ENCODE measurements at places on chromosomes 16 and 17.

- DNase-seq = no peak
Observed at GRCh38 chr17:8479431-8479947, 43.8 kb downstream of the NDEL1 start.

DNA sequence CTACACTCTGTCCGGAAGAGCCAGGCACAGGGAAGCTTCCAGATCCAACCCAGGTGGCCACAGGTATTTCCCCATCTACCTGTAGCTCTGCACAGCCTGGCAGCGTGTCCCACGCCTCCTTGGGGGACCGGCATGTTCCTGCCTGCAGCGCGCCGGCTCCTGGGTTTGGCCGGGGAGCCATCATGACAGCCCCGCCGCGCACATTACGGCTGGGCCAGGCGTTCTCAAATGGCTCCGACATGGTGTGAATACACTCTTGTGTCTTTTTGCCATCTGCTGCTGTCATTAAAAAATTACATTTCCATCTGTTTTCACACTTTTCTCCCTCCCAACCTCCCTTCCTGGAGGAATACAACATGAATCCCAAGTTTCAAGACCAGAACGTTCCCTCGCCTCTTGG, 8.0 kb upstream of the GINS2 start:
- DNase-seq = no peak

DNA sequence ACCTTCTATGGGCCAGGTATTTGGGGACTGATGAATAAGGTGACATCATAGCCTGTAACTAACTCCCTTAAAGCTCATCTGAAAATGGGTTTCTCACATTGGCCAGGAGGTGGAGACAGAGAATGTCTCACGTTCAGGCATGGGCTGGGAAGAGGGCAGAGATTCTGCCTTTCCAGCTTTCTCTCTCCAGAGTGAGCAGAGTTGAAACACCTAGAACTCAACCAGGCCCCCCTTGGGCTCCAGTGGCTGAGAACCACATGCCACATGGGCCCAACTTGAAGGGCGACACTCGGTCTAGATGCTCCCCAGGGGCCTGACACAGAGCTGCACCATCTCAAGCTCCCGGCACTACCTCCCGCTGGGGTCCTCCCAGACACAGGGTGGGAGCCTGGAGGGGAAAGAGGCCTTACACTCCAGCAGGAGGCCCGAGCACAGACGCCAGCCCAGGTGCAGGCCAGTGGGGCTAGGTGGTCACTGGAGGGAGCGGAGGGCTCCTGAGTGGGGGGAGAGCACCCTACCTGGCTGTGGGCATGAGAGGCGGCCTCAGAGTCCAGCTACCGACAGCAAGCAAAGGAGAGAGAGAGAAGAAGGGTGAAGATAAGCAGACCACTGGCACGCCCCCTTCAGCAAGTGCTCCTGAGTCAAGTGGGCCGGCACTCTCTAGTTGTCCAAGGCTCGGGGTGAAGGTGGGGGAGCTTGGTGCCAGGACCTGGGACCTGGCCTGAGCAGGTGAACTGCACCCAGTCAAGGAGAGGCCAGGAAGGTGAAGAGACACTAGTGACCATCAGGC, 55.9 kb downstream of the MYO18A start:
- peak; percentile 75 for DNase-seq

GRCh38 chr17:2237521-2237921, 66.1 kb downstream of the SMG6 start:
- DNase-seq = peak; percentile 51

- peak; percentile 54 for DNase-seq
Observed at GRCh38 chr17:55294042-55294751, 29.4 kb downstream of the HLF start.

DNA sequence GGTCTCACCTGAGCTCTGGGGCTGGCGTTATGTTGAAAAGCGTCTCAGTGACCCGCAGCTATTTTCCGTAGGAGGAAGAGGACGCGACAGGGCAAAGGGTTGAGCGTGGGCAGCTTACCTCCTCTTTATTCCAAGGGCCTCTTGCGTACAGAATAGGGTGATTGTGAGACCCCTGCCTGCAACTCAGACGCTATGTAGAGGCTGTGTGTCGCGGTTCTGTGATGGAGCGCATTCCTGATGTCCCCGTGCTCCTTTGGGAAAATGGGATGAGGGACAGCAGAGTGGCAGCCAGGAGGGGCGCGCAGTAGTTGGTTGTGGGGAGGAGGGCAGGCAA, 531 bp upstream of the CDH8 start:
- DNase-seq = no peak

DNA sequence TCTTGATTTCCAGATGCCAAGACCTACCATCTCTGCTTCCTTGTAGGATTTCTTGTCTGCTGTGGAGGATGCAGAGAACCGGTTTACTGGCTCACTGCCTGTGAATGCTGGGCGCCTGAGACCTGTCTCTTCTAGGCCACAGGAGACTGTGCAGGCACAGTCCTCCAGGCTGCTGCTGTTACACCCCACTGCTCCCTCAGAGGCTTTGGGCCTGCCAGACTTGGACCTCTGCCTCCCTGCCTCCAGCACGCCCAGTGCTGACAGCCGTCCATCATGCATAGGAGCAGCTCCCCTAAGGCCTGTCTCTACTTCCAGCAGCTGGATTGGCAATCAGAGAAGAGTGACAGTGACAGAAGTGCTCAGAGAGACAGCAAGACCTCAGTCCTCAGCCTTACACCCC, 6.1 kb downstream of the HROB start:
- no peak for DNase-seq

DNA sequence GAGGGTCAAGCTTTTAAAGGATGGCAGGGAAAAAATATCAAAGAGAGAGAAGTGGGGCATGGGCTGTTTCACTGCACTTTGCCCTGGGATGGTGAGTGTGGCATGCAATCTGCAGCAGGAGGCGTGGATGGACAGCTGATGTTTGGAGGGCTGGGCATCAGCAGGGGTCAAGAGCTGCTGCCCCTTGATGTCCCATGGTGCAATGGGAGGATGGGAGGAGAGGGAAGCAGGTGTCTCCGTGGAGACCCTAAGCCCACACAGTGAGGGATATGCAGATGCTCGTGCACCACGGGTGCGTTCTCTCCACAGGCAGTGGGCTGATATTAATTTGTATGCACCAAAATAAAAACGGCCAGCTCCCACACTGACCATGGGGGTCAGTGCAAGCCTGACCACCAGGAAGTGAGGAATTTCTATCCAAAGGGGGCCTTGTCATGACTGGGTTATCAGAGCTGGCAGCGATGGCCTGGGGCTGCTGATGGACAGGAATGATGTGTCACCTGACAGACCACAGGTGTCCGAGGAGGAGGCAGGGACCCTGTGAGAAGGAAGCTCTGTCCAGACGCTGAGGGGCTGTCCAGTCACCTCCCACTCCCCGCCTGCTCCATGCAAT, 183.6 kb downstream of the IRF8 start:
- DNase-seq = no peak

GRCh38 chr17:34511265-34511664, 68.1 kb upstream of the TMEM132E start:
- no peak for DNase-seq

- no peak for DNase-seq
Observed at GRCh38 chr17:74390680-74391653, 23.7 kb downstream of the GPR142 start.

DNA sequence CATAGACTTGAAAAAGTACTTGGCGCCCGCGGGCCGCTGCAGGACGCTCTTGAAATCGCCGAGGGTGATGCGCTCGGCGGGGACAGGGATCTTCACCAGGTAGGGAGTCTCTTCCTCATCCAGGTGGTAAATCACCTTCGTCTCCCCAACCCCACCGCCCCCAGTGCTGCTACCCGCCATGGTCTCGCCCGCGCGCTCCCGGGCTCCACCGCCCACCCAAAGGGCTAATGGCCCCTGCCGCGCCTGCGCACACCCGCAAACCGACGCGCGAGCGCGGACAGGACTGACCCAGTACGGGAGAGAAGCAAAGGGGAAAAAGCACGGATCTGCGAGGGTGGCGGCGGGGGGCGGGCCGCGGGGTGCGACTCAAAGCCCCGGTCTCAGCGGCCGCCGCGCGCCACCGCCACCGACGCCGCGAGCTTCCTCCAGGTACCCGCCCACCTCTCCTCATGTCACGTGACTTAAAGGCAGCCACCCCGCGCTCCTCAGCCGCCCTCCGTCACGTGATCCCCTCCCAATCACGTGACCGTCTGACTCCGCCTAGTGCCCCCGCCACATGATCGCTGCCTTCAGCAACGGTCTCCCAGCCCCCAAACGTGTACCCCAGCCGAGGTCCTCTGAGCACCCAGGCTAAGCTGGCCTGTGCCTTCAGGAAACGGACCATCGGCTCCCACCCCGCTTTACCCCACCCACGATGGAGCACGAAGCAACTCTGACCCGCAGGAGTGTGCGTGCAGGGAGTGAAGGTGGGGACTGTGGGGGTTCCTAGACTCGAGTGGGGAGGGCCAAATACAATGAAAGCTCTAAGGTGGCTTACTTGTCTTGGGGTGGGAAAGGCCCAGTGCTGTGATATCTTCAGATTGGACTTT, at the start of gene DVL2:
DVL2 (minus strand) TSS at position 435 of the 869 bp plus-strand sequence; CDS start at position 180, 255 bp downstream.
- peak; percentile 96 for DNase-seq
